Cortex of kidney (tissue), 1 donor: ENCODE measurements at places on chromosomes 16 and 17.

DNA sequence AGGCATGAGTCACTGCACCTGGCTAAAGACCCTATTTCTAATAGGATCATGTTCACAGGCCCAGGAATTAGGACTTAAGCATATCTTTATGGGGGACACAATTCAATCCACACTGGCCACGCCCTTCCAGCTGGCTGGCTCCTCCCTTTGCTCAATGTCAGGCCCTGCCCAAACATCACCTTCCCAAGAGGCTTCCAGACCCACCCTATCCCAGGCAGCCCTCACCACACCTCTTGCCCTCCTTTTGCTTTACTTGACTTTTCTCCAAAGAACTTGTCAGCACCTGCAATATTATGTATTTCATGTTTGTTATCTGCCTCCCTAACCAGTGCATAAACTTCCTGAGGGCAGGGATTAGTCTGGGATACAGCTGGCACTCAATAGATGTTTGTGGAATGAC lies 109.6 kb upstream of the CDH5 start:
- no peak for DNase-seq

DNA sequence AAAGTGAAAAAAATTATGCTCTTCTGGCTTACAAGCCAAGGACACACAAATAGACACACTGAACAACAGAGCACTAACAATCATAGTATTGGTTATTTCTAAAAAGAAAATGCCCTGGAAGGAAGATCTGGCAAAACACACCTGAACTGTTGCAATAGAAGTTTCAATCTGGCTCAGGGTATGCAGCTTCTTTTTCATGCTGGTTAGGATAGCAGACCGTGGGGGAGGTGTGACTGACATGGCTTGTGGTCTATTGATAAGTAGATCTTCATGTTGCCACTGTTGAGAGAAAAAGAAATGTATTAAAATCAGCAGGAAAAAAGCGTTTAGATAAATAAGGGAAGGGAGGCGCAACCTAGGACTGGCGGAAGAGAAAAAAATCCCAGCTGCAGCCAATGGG lies 26.5 kb upstream of the ARL6IP1 start:
- DNase-seq: no peak

- DNase-seq: no peak
Observed at GRCh38 chr17:46771561-46772474, 46.7 kb downstream of the WNT3 start.

GRCh38 chr17:12982224-12982623 lies 35.6 kb downstream of the ELAC2 start:
- no peak for DNase-seq

DNA sequence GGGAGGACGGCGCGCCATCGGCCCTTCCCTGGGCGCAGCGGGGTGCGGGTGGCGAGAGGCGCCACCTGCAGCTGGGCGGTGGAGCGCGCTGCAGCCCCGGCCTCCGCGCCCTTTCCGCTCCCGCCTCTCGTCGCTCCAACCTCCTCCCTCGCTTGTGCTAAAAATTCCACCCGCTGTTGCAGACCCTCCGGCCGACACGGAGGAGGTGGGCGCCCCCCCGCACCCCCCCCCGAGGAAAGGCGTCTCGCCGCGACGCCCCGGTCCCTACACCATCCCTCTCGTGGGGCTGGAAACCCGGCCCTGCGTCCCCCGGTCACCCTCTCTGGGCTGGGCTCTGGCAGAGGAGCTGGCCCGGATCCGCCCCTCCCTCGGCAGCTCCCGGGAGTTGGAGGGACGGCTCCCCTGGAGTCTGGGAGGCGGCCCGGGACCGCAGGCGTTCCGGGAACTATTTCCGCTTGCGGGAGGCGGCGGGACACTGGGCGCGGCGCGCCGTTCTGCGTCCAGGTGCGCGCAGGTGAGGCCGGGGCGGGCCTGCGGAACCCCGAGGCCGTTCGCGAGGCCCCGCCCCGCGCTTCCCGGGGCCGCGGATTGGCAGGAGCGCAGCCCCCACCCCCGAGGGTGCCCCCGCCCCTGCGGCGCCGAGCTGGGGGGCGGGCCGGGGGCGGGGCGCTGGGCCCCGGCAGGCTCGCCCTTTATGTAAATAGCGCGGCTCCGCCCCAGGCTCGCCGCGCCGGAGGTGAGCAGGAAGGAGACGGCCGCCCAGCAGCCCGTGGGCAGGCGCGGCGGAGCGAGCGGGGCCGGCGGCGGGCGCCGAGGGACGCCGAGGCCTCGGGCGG lies at the start of gene LLGL2:
Gene LLGL2, plus strand, starts transcription at position 728 of the 836 bp plus-strand sequence. CDS start 17,730 bp downstream, outside the sequence.
- no peak for DNase-seq

GRCh38 chr16:60481591-60481990 lies 1554.6 kb downstream of the CDH8 start:
- no peak for DNase-seq

DNA sequence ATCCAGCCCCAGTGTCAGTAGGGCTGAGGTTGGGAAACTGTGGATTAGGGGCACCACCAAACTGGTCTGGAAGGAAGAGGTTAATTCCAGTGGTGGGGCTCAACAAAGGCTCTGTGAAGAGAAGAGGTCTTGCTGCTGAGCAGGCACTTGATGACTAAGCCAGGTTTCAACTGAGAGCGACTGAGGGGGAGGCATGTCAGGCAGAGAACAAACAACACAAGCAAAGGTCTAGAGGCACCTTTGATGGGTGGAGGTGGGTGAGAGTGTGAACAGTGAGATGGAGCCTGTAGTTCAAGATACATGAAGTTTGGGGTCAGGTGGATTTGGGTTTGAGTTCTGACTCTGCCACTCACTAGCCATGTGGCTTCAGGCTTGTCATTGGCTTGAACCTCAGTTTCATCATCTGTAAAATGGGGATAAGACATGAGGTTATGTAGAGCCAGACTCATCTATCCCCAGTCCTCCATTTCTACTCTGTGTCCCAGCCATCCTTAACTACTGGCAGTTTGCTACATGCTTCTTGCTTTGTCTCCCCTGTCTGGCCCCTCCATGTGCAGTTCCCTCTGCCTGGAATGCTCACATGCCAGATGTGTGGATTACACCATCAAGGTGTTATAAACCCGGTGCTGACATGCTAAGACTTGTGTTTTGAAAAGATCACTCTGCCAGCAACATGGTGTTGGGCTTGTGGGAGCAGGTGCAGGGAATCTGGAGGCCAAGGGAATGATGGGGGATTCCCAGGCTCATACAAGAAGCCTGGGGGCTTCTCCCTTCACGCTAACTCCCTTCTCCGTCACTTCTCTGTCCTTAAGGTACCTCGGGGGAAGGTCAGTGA lies 3.0 kb upstream of the RMI2 start:
- no peak for DNase-seq

- no peak for DNase-seq
Observed at GRCh38 chr17:70173681-70174080, 4.3 kb downstream of the KCNJ2 start.

DNA sequence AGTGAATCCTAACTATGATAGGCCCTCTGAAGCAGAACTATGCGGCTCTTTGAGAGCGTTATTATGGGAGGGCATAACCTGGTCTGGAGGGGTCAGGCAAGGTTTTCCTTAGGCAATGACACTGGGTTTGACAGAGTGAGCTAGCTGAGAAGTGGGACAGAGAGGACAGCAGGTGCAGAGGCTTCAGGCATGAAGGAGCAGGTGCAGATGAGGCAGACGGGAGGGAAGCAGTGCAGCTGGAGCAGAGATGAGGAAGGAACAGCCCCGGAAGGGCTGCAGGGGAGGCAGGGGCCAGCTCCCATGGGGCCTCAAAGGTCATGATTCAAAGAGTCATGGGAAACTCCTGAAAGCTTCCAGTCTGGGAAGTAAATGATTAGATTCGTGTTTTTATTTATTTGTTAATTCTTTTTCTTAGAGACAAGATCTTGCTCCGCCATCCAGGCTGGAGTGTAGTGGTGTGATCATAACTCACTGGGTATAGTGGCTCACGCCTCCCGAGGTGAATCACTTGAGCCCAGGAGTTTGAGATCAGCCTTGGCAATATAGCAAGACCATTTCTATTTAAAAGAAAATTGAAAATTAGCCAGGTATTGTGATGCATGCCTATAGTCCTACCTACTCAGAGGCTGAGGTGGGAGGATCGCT lies 5.4 kb downstream of the MARCHF10 start:
- no peak for DNase-seq

GRCh38 chr16:3945751-3946603 lies 65.5 kb upstream of the CREBBP start:
- DNase-seq: no peak
